ENCODE measurements at places on chromosomes 1 and 21. TPM values are rescaled to one million over a fixed set of nuclear protein-coding genes. Genes with fewer than 3 reads are reported as not detected.
A peak's percentile ranks its signal among the peaks of the same experiment; 100 is the strongest.

DNA sequence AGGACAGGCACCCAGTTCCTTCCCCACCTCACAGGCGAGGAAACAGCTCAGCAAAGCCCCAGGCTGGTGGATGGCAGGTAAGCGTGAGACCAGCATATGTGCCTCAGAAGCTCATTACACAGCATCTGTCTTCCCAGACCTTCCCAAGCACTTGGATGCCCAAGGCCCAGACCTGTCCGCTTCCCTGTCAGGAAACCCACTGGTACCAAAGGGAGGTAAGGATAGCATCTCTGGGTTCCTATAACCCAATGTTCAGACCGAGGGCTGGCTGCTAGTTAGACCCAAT is 3.3 kb downstream of the POFUT2 start:
- no peak overlapping the region for H3K27ac ChIP-seq
- no peaks in the 10 kb centered on the region for H3K27me3 ChIP-seq
- peaks cover 8% of the 10 kb centered on the region for H3K4me1 ChIP-seq
- peaks cover 3% of the 10 kb centered on the region for H3K36me3 ChIP-seq
- no peak overlapping the region for H3K4me3 ChIP-seq
- DNase-seq = no peak

DNA sequence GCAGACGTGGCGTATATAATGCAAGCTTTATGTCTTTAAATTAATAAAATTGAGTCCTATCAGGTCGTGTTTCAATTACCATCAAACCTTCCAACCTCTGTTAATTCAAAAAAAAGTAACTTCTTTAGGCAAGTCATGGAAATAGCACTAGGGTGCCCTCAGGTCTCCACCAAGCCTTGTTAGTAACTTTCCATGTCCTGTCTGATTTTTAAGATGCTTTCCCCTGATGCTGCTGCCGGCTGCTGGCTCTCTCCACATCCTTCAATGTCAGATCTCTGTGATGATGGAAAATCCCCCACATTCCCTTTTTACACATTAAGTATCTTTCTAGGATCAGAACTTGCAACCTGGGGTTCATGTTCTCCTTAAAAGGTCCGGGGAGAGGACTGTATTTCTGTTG is 3.0 kb downstream of the ERG start:
- no peak overlapping the region for H3K4me3 ChIP-seq
- peaks cover 2% of the 10 kb centered on the region for H3K36me3 ChIP-seq
- DNase-seq = no peak
- H3K27ac ChIP-seq = no peak overlapping the region

DNA sequence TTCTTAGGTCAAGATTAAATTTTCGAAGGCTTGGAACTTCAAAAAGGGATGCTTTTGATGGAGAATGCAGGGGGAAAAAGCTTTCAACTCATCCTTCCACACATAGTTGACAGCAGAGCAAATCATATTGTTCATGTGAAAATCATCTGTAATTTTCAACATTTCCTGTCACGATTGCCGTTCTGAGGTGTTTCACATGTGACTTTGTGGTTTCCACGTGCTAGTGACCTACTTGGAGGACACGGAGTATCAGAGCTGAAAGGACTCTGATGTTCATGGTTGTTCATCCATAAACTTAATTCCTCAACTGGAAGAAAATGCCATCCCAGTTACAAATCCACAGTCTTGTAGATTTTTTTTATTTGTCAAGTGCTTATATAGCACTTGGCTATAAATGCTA is 79.1 kb downstream of the ZP4 start:
- H3K27me3 ChIP-seq = no peaks in the 10 kb centered on the region
- no peaks in the 10 kb centered on the region for H3K4me1 ChIP-seq
- H3K36me3 ChIP-seq = no peaks in the 10 kb centered on the region
- H3K27ac ChIP-seq = no peak overlapping the region

The SLFNL1 gene
- total RNA-seq = 0.60 TPM

DNA sequence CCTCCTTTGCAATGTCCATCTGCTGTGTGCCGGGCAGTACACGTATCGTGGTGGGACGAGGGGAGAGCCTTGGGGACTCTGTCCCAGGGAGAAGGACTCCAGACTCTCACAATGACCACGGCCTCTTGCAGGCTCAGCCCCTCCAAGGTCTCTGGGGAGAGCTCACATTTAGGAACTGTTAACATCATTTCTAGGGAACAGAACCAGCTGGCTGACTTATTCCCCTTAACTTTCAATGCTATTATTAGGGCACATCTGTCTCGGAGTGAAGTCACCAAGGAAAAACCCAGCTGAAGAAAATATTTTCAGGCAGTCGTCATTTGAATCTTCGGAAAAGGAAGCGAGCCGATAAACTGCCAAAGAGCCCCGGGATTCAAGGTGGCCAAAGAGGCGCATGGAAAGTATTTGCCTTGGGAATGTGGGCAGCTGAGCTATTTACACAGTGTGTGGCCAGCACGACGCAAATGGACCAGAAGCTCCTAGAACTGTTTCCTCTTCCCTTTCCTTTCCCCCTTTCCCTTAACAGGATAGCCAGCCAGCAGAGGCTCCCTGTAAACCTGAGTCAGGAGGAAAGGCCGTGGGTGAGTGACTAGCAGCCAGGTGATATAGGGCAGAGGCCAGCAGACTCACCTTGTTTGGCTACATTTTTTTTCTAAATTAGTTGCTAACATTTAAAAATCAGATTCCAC is 74.5 kb downstream of the ITPKB start:
- H3K4me3 ChIP-seq = no peak overlapping the region
- H3K27me3 ChIP-seq = no peaks in the 10 kb centered on the region
- H3K4me1 ChIP-seq = peaks cover 76% of the 10 kb centered on the region
- H3K36me3 ChIP-seq = peaks cover 14% of the 10 kb centered on the region
- peak; percentile 27 for DNase-seq
- no peak overlapping the region for H3K27ac ChIP-seq
